Hippocampal formation (tissue), 2 donors: ENCODE measurements at places on chromosomes 11 and 22.

DNA sequence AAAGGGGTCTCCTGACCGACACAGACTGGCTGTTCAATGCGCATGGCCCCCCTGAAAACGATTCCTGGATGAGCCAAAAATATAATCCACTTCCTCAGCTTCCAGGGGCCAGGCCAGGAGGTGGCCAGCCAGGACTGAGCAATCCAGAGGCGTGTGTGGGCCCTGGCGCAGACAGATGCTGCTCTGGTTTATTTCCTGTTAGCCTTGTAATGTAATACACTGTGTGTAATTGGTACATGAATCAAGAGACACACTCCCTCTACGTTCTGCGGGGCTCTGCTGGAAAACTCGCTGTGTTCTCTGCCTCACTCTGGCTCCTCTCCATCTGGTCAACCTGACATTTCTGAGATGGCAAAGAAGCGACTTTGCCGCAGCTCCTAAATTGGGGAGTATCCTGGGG is 26.3 kb upstream of the ISX start:
- DNase-seq, result no peak

DNA sequence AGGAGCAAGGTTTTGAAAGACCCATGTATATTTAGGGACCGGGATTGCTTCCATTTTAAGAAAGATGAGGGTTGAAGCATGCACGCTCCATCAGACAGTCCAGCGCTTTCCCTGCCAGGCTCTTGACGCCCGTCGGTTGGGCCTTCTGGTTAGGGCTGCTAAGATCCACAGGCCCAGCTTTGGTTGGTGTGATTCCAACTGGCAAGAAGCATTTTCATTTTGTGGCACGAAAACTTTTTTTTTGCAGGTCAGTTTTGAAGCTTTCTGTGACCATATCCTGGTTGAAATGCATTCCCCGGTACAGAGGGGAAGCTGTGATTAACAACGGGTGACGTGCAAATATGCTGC is 34.3 kb upstream of the MPPED1 start:
- DNase-seq, result no peak

GRCh38 chr22:46006379-46007002 is 29.5 kb upstream of the WNT7B start:
- DNase-seq, result peak; percentile 80

DNA sequence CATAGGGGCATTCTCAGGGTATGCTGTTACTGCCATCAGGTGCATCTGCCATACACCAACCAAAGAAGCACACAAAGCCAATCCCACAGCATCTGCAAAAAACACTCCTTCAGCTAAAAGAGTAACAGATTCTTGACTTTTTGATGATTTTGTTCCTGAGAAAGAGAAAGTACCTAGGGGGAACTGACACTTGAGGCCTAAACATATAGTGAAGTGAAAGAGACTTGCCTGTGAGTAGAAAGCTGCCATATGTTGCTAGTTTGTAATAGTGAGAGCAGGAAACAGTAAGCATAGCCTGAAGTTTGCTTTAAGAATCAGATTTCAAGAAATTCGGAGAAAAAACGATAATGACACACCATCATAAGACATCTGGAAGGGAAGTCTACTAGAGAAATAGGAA is 97.9 kb upstream of the CTSC start:
- no peak for DNase-seq

- no peak for DNase-seq
Measured at GRCh38 chr11:9143721-9144120, 52.3 kb upstream of the SCUBE2 start.

DNA sequence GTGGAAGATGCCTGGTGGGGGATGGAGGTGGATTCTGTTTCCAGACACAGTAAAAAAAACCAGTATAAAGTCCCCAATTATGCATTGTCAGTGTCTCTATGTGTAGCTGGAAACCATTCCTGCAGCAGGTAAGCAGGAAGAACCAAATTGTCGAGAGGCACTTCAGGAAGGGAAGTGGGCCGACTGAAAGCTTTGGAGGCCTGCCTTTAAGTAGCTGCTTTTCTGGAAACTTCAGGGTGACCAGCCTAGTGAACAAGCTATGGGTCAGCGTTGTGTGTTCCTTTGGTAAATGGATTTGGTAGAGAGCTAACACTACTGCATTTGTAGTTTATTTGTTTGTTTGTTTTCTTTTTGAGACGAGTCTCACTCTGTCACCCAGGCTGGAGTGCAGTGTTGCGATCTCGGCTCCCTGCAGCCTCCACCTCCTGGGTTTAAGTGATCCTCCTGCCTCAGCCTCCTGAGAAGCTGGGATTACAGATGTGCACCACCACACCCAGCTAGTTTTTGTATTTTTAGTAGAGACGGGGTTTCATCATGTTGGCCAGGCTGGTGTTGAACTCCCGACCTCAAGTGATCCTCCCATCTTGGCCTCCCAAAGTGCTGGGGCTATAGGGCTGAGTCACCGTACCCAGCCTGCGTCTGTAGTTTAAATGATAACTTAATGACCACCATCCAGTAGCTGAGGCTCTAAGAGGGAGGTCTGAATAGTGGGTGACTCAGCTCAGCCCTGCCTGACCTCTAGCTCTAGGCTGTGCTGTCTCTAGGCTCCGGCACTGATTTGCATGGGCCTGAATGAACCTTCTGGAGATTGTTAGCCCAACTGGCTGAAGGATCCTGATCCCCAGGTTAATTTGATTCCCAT is 12.8 kb downstream of the PTPRJ start:
- DNase-seq, result no peak

GRCh38 chr11:68331338-68331947 is 19.1 kb downstream of the LRP5 start:
- DNase-seq, result no peak

DNA sequence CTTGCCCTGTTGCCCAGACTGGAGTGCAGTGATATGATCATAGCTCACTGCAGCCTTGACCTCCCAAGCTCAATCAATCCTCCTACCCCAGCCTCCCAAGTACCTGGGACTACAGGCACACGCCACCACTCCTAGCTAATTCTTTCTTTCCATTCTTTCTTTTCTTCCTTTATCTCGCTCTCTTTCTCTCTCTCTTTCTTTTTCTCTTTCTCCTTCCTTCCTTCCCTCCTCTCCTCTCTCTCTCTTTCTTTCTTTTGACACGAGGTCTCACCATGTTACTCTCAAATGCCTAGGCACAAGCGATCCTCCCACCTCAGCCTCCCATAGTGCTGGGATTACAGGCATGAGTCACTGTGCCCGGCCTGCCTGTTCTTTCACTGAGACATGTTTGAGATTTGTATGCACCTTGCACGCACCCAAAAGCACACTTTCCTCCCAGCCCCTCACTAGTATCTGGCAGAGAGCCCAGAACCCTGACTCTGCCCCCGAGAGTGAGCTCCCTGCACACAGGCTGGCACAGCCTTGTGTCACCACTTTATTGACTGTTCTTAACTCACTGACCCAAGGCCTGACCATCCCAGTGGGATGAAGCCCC is 56.8 kb downstream of the CD6 start:
- DNase-seq, result no peak

- no peak for DNase-seq
Measured at GRCh38 chr22:49460592-49461281, 366.9 kb downstream of the BRD1 start.

- DNase-seq, result peak; percentile 57
Measured at GRCh38 chr22:17121233-17122195, at the start of gene TMEM121B. Gene TMEM121B (minus strand): TSS chr22:17121360. CDS start chr22:17121127, 233 bp downstream.

DNA sequence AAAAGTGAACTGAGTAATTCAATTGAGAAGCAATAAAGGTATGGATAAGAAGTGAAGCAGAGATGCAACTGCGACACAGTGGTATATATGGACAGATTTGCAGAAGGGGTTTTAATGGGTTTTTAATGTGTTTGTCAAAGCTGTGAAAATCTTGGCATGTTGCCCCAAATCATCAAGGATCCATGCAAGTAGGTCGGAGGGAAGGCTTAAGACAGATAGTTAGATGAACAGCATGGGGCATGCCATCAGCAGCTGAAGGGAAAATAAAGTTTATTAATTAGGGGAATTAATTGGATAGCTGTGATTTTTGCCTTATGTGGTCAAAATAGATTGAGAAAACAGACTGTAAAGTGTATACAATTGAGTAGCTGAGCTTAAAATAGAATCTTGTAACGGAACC is 840.1 kb downstream of the JRKL start:
- no peak for DNase-seq

- DNase-seq, result no peak
Measured at GRCh38 chr11:130765406-130765805, 150.9 kb downstream of the SNX19 start.

- DNase-seq, result peak; percentile 37
Measured at GRCh38 chr11:59173080-59173963, 1.4 kb downstream of the DTX4 start.

DNA sequence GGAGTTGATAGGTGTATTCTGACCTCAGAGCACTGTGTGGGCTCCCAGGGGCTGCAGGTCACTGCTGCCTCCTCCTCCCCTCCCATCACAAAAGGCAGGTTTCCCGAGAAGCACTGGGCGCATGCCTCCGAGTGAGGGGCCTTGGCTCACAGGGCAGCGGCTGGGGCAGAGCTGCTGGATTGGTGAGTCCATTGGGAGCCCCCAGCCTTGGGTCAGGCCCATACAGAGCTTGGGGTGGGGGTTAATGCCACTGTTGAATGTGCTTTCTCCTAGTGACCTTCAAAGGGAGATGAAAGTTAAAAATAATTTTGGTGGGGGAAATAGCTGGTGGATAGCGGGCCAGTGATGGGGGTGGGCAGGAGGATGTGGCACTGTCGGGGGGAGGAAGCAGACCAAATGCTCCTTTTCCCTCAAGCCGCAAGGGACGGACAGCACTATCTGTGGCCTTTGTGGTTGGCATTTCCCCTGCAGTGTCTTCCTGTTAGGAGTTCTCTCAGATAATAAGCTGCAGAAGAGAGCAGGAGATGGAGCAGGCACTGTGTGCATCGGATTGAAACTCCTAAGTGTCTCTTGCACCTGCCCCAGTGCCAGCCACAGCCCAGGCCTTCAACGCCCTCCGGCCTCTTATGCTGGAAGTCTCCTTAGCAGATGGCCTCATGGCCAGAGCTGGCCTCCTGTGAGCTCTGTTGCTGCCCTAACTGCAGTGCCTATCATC is 3.2 kb downstream of the TUBA8 start:
- DNase-seq, result no peak

GRCh38 chr11:9639099-9639498 is 24.8 kb upstream of the SWAP70 start:
- DNase-seq, result no peak

DNA sequence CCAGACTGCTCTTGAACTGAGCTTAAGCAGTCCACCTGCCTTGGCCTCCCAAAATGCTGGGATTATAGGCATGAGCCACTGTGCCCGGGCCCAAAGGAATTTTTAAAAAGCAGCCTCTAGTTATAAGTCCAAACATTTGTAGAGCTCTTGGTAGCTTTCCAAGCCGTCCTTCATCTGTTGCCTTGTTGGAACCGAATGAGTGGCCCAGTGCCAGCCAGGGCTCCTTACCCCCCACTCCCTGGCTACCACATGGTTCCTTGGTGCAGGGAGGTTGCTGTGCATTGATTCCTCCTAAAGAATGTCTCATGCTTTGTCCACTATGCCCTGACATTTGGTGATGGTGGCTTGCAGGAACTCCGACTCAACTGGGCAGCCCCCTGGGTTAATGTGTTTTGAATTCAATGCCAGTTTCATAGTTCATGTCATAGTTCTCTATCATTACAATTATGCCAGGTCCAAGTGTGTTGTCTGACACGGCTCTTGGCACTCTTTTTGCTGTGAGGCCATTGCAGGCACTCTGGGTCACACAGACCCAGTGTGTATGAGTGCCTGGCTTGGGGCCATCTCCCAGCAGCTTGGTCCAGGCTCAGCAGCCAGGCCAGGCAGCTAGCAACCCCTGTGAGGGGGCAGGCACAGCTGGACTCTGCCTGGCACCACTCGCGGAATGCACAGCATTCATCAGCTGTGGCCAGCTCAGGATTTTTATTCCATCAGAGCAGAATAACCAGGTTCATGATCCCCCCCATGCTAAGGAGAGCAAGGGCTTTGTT is 13.3 kb upstream of the MICALL1 start:
- DNase-seq, result peak; percentile 85

DNA sequence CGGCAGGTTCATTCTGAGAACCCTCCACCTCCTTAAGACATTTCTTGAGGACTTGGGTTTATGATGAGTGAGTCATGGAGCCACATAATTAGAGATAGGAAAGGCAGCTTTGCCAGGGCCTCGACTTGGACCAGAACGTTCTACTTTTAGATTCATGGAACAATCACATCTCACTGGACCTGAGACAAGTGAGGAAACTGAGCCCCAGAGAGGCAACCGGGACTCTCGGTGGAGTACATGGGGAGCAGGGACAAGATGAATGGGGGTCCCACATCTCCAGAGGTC is 59.5 kb downstream of the LINC01488 start:
- no peak for DNase-seq

- DNase-seq, result no peak
Measured at GRCh38 chr11:104654181-104654813, 244.0 kb downstream of the CASP12 start.

GRCh38 chr11:102295045-102295444 is 22.2 kb upstream of the BIRC3 start:
- DNase-seq, result no peak

- no peak for DNase-seq
Measured at GRCh38 chr11:118155776-118156530, 3.3 kb upstream of the SCN4B start.

GRCh38 chr11:69839516-69839915 is 20.3 kb upstream of the FGF3 start:
- no peak for DNase-seq

DNA sequence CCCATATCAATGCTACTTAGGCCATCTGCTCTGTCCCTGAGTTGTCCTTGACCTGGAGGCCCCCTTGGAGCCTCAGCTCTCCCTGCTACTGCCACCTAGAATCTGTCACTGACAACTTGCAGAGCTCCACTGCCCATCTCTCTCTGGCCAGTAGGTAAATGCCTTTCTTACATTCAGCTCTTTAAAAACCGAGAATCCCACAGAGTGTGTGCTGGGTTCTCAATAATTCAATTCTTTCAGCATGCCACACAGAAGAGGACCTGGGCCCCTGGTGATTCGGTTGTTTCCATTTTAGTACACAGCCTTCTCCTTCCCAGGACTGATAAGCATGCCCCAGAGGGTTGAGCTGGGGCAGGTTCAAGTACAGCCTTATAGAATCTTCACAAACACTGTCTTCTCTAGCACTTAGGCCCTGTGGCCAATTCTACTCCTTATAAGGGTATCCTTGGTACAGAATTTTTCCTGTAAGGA is 22.0 kb upstream of the IPO7 start:
- DNase-seq, result no peak

DNA sequence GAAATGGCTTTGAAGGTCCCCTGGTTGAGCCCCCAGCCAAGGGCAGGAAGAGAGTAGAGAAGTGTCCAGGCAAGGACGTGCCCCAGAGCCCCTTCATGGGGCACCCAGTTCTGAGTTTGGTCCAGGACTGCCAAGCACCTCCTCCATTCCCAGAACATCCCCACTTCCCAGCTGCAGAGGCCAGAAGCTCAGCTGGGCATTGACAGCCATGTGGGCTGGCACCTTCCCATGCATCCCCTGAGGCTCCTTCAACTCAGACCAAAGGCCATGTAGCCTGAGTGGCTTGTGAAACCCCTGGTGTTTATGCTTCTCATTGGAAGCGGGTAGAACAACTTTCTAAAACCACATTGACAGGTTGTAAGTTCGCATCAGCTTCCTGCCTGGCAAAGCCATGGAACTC is 789.6 kb downstream of the TBC1D22A start:
- DNase-seq, result no peak
